ENCODE measurements at places on chromosomes 16 and 17. TPM values are rescaled to one million over a fixed set of nuclear protein-coding genes. Genes with fewer than 3 reads are reported as not detected.
A peak's percentile ranks its signal among the peaks of the same experiment; 100 is the strongest.

The GLG1 gene
- total RNA-seq, result 49.6 TPM

The GIT1 gene
- total RNA-seq, result 9.4 TPM

The CACNG5 gene
- not detected for total RNA-seq

The ST6GALNAC2 gene
- 4.0 TPM for total RNA-seq

The CEP295NL gene
- total RNA-seq, result 0.33 TPM

The KRT9 gene
- not detected for total RNA-seq

GRCh38 chr17:4945176-4945943 lies 3.0 kb downstream of the PFN1 start:
- DNase-seq, result peak; percentile 75

- no peak for DNase-seq
Measured at GRCh38 chr16:30541502-30542329, 7.1 kb upstream of the ZNF747 start.

DNA sequence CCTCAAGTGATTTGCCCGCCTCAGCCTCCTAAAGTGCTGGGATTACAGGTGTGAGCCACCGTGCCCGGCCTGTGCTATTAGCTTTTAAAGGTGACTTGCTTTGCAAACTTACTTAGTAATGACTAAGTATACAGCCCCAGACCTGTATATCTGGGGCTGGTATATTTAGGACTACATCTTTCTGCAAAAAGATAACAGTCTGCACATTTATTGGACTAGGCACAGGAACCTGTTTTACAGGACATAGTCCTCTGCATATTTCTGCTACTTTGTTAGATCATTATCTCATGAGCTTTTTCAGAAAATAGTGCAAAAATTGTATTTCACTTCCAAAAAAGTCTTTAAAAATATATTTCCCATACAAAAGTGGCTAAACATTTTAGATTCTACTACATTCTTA lies 1.3 kb downstream of the KRT24 start:
- no peak for DNase-seq

- no peak for DNase-seq
Measured at GRCh38 chr17:65495122-65496055, 66.1 kb downstream of the AXIN2 start.

DNA sequence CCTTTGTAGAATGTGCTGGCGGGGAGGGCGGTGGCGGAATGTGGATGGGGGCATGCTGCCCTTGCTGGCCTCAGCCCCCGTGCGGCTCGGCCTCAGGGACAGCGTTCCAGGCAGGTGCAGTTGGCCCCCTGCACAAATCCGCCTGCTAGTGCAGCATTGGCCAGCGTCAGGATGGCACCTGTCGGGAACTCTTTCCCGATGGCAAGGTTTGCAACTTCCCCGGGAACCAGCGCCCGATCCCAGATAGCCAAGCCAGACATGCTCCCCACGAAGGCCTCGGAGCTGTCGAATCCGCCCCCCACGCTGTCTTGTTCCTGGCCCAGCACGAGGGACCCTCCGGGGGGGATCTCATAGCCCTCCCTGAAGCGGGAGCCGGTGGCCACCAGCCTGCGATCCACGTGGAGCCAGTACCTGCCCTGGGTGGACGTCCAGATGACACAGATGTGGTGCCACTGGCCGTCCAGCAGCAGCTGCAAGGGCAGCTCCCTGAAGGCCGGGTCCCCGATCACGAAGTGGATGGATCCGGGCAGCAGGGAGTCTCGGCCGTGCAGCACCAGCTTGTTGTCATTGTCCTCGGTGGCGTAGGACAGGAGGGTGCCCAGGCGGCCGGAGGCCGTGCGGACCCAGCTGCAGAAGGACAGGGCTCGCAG lies 2.8 kb downstream of the PTX4 start:
- DNase-seq, result no peak

GRCh38 chr16:17324451-17324850 lies 146.3 kb downstream of the XYLT1 start:
- no peak for DNase-seq

- no peak for DNase-seq
Measured at GRCh38 chr16:25796239-25796638, 104.5 kb downstream of the HS3ST4 start.

- no peak for DNase-seq
Measured at GRCh38 chr17:44283344-44284023, 15.5 kb upstream of the SLC4A1 start.

DNA sequence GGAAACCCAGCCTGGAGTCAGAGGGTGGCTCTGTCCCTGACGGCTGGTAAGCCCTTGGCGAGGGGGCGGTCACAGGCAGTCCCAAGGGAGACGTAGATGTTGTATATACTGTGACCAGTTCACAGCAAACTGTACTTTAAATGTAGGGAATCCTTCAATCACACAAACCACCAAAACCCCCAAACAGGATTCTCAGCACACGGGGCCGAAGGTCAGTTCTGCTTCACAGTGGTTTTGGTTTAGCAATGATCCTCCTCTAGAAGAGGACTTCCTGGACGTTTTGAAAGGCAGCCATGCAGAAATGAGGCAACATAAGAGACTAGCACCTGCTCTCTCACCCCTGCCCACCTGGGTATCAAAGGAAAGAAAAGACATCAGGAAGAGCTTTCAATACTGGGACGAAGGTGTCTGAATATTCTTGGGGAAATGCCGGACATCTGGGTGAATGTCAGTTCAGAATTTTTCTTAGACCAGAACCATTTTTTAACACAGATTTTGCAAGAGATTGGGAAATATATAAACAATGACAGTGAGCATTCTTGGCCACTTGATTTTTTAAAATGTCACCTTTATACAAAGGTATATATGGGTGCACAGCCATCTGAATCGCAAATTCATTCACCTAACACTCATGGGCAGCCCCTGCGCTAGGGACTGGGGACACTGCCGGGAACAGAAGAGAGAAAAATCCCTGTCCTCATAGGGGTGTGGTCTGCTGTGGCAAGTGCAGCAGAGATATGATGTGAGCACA lies 74.2 kb downstream of the CRISPLD2 start:
- peak; percentile 69 for DNase-seq

GRCh38 chr16:3152277-3152990 lies 17.6 kb downstream of the ZNF213 start:
- DNase-seq, result peak; percentile 84

DNA sequence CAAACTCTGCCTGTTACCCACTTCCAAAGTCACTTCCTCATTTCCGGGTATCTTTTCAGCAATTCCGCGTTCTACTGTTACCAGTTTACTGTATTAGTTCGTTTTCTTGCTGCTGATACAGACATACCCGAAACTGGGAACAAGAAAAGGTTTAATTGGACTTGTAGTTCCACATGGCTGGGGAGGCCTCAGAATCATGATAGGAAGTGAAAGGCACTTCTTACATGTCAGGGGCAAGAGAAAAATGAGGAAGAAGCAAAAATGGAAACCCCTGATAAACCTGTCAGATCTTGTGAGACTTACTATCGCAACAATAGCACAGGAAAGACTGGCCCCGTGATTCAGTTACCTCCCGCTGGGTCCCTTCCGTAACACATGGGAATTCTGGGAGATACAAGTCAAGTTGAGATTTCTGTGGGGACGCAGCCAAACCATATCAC lies 30.9 kb downstream of the PAFAH1B1 start:
- DNase-seq, result no peak

DNA sequence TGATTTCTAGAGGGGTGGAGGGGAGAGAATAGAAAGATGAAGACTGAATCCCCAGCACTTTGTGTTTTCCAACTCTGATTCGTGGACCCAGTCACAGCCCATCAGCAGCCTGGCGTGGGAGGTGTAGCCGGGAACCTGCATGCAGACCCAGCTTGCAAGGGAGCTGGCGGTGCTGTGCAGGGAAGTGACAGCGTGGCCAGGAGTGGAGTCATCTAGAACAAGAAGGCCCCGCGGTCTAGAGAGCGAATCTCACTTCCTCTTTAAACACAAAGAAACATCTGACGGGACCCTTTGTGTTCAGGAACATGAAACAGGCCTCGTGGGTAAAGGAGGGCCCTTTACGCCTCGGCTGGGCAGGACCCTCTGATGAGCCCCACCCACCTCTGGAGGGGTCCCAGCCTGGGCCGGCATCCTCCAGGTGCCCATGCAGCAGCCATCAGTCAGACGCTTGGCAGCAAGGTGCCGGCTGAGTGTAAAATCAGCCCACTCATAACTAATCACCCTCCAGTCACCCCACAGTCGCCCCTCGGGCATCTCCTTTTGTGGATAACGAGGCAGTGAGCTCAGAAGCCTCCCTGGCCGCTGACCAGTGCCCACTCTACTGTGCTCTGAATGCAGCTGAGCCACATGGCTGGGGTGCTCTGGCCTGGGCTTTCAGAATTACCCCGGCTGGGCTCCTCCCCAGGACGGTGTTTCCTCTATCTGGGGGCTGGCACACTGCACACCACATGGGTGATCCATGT lies 4.4 kb downstream of the SNAI3 start:
- no peak for DNase-seq

GRCh38 chr17:41063449-41063848 lies 2.2 kb downstream of the KRTAP2-4 start:
- DNase-seq, result no peak

DNA sequence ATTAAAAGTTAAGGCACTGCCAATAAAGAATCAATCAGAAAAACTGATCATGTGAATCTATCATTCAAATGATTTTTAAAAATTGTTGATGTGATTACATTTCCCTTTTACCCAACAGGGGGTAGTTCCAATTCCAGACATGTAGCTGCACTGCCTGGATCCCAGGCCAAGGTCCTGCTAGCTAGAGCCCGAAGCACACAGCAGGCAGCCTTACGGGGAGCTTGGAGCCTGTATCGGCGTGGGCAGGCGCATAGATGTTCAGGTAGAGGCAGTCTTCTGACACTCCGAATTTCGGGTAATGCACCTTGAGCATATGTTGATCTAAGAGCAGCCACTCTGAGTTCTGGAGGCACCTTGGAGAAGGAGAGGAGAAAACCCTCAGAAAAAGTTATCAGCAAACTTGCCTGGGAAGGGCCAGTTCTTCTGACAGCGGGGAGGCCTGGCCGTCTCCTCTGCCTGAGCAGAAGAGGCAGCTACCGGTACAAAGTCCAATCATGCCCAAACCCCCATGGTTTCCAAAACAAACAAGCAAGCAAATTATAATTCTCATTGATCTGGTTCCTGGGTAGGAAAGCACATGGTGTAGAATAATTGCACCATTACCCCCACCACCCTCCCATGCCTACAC lies 3.6 kb downstream of the CES5A start:
- peak; percentile 76 for DNase-seq

GRCh38 chr16:72844225-72844920 lies 203.6 kb downstream of the ZFHX3 start:
- no peak for DNase-seq

DNA sequence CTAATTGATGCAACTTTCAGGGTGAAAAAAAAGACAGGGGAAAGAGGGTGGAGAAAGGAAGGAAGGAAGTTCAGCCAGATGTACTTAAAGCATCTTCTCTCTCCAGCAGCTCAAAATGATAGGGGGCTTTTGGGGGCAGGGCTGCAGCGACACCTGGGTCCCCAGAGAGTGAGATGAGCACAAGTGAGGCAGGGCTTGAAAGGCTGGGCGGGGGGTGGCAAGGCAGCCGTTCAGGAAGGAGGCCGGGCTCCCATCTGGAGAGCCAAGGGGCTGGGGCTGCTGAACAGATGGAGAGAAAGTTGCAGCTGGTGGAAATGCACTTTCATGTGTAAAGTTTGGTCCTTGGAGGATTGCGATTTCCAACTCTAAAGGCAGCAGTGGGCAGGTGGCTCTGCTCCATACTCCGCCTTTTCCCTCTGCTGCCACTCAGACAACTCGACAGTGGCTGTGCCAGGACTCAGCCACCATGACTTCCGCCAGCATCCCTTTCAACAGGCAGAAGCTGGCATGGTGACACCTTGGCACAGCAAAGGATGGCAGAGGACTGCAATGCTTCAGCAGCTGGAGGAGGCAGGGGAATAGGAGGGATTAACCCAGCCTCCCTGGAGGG lies 7.7 kb downstream of the SLC35B1 start:
- no peak for DNase-seq

DNA sequence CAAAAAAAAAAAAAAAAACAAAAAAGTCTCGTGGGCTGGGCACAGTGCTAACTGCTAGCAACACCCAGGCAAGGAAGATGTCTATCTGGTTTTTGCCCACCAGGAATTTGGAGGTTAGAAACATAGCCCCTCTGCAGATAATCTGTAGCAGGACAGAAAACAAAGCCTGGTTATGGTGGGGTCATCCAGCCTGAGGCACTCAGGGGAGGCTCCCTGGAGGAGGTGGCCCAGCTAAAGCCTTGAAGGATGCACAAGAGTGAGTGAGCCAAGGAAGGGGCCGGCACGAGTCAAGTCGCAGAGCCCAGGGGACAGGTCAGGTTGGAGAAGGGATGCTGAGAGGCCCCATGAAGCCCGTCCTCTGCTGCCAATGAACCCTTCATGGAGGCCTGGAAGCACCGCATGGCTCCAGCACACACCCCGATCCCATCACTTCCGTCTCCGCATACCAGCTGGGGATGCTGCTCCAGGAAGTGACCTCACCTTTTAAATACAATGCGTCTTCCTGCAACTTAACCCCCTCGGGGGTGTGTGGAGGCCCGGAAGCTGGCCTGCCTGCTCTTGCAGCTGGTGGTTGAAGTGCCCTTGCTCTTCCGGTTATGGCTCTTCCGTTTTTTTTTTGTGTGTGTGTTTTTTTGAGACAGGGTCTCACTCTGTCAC lies 86.5 kb downstream of the ENGASE start:
- no peak for DNase-seq

Measured in left lobe of liver (tissue), 2 donors.